ENCODE measurements at places on chromosomes 1 and 21.

- no peak for DNase-seq
Measured at GRCh38 chr1:91527266-91527765, 26.7 kb downstream of the CDC7 start.

GRCh38 chr1:10640843-10641553 is 155.4 kb downstream of the CASZ1 start:
- no peak for DNase-seq

DNA sequence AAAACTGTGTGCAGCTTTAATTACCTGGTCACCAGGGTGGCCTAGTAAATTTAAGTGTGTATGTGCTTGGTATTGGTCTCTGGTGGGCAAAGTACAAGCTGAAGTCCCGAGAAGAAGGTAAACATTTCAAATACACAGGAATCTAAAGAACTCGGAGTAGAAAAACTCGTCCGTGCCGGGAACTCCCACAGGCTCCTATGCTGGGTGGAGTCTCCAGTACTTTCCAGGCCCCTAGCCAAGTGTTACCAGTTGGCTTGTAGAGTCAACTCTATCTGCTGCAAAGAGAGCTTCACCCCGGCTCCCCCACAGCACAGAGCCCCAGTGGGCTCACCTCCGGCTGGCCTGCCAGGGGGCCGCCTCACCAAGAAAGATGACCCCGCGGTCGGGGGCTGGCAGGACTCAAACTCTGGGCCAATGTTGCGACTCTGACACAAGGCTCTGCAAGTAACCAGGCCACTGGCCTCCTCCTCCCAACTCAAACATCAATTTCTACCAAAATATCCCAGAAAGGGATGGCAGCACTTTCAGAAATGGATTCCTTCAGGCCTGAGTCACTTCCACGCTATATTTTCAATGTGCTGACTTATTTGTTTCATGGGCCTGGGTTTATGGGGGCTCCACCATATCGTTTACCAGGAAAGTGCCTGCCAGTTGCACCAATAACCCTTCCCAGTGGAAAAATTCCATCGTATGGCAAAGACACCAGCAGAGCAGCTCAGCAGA is 73.9 kb downstream of the SLC66A1 start:
- no peak for DNase-seq

DNA sequence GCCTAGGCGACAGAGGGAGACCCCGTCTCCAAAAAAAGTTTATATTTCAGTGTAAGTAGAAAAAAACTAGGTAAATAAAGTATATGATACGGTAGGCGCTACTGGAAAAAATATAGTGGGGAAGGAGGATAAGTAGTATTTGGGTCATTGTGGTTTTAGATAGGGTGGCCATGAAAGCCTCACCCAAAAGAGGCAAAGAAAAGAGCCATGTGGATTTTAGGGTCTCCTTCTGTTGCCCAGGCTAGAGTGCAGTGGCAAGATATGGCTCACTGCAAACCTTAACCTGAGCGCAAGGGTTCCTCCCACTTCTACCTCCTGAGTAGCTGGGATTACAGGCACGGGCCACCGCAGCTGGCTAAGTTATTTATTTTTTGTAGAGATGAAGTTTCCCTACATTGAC is 17.1 kb downstream of the LEPR start:
- DNase-seq: no peak

DNA sequence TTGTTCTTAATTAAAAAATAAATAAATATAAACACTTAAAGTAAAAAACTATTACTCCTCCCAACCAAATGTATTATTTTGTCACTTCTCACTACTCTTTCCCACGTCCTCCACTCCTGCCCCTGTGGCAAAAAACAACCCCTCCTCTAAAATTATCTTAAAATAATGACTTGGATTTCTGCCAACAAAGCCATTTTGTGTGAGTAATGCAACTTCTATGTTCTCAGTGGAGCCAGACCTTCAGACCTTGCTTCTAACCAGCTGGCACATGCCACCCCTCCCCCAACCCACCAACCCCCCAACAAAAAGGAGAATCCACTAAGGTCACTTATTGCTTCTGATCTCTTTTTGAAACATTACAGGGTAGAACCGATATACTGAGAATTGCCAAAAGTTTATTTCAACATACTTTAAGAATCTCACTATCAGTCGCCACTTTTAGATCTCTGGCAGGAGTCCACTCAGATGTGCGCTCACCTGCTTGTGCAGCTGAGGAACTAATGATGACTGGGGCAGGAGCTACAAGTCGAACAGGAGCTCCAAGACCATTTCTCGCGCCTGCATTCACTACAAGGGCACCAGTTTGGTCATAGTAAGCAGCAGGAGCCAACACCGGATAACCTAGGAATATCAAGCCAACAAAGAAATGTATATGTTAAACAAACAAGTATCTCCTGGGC is 58.3 kb upstream of the SDC3 start:
- DNase-seq: no peak

DNA sequence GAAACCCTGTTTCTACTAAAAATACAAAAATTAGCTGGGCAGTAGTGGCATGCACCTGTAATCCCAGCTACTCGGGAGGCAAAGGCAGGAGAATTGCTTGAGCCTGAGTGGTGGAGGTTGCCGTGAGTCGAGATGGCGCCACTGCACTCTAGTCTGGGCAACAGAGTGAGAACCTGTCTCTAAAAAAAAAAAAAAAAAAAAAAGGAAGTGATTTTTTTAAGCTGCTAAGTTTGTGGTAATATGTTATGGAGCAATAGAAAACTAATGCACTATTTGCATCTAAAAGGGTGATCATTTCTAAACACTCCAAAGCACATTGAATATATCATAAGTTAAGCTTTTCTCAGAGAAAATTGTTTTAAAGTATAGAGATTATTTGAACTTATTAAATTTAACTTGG is 244.8 kb upstream of the SPAG17 start:
- no peak for DNase-seq

DNA sequence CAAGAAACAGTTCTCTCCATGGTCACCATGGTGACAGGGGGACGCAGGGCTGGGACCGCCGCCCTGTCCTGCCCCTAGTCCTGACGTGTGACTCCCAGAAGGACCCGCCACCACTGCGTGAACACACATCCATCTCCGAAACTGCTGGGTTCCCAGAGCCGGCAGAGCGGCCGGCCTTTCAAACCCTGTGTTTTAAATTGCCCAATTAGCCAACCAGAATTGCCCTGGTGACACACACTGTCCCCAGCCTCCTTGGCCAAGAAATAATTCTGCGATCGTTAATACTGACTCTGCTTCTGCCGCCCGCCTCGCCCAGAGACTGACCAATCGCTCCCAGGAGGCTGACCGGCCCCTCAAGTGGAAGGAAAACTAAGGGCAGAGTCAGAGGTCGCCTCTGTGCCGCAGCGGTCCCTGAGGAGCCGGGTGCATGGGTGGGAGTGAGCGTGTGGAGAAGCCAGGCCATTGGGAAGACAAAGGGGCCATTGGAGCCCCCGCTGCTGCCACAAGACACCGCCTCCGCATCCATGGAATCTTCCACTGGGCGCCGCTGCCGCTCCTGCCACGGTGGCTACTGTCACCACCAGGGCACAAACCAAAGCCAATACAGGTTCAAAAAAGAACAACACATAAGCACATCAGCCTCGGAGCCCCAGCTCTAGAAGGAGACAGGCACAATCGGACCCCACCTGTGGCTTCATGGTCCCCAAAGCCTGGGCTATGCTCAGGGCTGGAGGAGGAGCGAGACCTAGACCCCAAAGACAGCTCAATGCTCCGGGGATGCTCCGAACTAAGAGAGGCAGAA is 273.2 kb downstream of the NPHP4 start:
- no peak for DNase-seq

DNA sequence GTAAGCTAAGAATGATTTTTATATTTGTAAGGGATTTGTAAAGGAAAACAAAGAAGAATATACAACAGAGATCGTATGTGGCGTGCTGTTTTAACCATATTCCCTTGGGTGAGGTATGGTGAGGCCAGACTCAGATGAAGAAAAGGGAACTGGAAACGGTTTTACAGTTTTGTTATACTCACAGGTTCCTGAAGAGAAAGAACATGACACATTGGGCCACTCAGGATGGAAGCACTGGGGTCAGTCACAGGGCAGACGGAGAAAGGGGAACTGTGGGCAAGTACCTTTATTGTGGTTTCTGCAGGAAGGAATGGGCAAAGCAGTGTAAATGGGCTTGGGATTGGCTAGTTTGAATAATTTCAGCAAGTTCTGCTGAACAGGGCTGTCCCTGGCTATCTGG is 177.4 kb downstream of the LBR start:
- DNase-seq: peak; percentile 43

GRCh38 chr1:222009105-222009730 is 267.3 kb upstream of the DUSP10 start:
- DNase-seq: peak; percentile 43

DNA sequence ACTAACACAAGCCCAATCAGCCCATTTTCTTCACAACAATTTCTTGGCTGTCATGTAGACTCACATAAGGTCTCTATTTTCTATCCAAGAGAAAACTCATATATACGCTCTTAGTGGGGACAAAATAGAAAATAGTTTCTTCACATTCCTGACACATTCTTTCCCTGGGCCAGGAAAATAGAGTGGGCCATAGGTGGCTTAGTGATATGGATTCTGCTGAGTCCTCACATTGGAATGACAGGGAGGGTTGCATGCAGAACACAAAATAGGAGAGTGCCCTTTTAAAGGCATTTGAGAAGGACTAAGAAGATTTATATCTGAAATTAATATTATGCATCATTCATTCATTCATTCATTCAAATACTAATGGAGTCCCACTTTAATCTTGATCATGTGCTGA is 207.7 kb downstream of the LYPLAL1 start:
- DNase-seq: no peak

- no peak for DNase-seq
Measured at GRCh38 chr1:181112071-181112929, 23.8 kb downstream of the IER5 start.

- no peak for DNase-seq
Measured at GRCh38 chr1:15384301-15384901, 25.3 kb upstream of the EFHD2 start.

DNA sequence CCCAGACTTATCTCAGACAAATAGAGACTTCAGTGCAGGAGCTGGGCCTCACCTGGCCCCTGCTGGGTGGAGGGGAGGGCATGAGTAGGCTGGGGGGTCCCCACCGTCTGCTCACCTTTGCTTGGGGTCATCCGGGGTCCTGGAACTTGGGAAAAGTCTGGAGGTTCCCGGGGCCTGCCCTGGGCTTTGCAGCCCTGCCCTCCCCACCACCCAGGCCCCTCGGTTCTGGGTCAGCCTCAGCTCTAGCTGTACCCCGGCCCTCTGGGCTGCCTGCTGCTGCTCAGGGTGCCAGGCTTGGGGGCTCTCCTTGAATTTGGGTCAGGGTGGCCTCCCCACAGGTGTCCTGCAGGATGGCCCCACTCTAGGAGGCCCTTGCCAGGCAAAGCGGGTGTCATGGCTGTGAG is 2.4 kb upstream of the TMEM52 start:
- DNase-seq: no peak

DNA sequence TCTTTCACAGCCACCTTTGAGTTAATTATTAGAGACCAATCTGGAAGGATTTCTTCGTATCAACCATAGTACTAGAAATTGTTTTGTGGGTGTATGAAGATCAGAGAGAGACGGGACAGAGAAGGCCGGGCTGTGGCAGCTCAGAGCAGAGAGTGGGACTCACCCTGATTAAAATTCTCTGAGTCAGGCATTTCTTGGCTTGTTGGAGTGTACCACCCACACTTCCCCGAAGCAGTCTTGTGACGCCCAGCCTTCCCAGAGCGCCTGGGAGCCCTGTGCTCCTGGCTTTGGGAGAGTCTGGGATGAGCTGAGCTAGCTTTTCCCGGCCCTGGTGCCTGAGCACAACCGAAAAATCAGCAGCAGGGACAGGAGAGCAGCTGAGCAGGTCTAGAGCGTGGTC is 19.4 kb downstream of the PLEKHM2 start:
- DNase-seq: no peak

- no peak for DNase-seq
Measured at GRCh38 chr1:167094690-167095089, 815 bp downstream of the STYXL2 start.

DNA sequence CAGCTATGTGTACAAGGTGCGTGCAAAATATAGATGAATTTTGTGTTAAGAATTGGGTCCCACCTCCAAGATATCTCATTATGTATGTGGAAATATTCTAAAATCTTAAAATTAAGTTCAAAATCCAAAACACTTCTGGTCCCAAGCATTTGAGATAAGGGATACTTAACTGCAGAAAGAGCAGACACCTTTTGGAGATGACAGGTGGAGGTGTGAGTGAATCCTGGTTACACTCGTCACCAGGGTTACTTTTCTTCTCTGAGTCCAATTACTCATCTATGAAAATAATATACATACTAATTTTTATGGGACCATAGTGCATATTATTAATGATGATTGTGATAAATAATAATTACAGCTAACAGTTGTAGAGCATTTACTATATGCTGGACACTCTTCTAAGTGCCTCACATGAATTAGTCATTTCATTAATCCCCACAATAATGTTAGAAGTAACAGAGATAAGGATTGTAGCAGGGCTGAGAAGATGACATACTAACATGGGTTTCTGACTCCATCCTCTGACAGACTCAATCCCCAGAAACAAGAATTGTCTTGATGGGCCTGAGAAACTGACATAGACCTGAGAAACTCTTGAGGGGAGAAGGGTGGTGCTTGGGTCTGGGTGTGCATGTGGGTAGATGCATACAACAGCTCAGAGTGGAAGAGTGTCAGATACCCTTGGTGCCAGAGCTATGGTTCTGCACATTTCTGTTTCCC is 8.3 kb upstream of the FASLG start:
- no peak for DNase-seq

GRCh38 chr1:47784497-47784822 is 212.7 kb downstream of the TRABD2B start:
- DNase-seq: no peak

GRCh38 chr1:17313530-17314309 is 5.7 kb downstream of the PADI4 start:
- no peak for DNase-seq

DNA sequence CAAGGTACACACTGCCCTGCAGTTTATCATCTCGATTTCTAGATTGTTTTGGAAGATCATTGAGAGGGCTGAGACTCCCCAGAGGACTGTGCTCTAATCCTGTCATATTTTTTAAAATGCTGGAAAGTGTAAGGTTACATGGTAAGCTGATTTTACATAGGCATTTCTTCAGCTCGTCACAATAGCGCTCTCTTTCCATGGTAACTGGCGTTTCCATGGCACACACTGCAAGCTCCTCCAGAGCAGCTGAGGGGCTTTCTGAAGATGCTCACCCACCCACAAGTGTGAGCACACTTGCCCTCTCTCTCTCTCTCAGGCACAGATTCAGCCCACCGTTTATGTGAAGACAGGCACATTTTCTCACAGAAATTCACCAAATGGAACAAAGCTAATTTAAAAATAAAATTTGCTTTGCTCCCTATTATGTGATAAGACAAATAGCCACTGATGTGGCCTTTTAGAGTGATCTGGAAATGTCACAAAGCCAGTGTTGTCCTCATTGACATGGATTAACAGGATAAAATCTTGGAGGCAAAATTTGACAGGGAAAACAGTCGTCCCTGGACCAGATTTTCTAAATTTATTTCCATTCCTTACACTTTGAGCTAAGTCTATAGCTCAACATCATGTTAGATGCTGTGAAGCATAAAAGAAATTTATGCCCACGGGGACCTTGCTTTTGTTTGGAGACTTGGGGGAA is 421.5 kb downstream of the RWDD3 start:
- DNase-seq: no peak

Data from CD4-positive, alpha-beta T cell treated with Interferon alpha-2 for 1 hour (primary cell).